ENCODE measurements at places on chromosomes 16 and 17.

DNA sequence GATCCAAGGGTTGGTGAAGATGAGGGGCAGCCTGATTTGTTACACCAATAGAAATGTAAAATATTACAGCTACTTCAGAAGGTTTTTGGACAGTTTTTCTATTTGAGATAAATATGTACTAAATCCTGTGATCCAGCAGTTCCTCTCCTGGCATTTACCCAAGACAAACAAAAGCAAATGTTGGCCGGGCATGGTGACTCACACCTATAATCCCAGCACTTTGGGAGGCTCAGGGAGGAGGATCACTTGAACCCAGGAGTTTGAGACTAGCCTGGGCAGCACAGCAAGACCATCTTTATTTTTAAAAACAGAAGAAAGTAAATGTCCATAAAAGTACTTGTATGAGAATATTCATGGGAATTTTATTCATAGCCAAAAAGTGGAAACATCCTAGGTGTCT, 64.8 kb upstream of the MRC2 start:
- peak; percentile 67 for DNase-seq

DNA sequence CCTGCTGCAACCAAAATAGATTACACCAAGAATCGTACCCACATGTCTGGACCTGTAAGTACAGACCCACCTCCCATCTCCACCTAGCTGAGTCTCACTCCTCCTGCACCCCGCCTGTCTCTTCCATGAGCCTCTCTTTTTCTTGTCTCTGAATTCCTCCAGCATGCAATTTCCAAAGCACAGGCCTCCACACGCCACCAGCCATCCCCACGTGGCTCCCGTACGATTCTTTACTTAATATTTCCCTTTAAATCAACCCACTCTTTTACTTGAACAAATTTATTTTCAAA, 1.2 kb downstream of the RPH3AL start:
- DNase-seq: no peak

- no peak for DNase-seq
Measured at GRCh38 chr16:53123747-53124146, 69.0 kb downstream of the CHD9 start.

DNA sequence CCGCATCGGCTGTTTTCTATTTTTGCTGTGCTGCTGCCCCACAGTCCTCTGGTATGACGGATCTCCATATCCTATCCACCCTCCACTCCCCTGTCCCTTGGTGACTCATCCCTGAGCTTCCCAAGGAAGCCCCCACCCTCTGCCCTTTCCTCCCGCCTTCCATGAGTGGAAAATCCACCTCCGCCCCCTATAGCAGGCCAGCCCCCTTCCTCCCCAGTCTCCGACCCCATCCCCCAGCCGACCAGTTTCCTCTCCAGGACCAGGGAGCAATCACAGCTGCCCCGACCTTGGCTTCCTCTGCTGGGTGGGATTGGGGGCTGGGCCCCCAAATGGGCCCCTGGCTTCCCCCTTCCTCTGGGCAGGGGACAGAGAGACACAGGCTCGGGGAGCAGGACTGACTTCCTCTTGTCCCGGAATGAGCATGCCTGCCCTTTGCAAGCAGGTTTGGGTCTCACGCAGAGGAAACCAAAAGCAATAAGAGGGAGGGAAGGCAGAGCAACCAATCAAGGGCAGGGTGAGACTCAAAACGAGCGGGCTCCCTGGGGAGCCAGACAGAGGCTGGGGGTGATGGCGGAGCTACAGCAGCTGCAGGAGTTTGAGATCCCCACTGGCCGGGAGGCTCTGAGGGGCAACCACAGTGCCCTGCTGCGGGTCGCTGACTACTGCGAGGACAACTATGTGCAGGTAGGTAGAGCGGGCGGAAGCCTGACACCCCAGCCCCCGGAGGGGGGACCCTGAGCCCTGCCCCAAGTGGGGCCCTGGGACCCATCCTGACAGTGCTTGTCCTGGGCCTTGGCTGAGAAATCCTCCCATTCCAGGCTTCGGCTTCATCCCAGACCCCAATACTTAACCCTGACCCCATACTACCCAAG, at the start of the genes ABI3 and GNGT2:
TSS of gene ABI3 (plus strand) at position 550 of the 872 bp plus-strand sequence. CDS start at position 568, 18 bp downstream.
TSS of gene GNGT2 (minus strand) at position 417 of the 872 bp plus-strand sequence. CDS start 3,152 bp downstream, outside the sequence.
- DNase-seq: no peak

GRCh38 chr17:82574041-82574440, 54.5 kb downstream of the FOXK2 start:
- no peak for DNase-seq

DNA sequence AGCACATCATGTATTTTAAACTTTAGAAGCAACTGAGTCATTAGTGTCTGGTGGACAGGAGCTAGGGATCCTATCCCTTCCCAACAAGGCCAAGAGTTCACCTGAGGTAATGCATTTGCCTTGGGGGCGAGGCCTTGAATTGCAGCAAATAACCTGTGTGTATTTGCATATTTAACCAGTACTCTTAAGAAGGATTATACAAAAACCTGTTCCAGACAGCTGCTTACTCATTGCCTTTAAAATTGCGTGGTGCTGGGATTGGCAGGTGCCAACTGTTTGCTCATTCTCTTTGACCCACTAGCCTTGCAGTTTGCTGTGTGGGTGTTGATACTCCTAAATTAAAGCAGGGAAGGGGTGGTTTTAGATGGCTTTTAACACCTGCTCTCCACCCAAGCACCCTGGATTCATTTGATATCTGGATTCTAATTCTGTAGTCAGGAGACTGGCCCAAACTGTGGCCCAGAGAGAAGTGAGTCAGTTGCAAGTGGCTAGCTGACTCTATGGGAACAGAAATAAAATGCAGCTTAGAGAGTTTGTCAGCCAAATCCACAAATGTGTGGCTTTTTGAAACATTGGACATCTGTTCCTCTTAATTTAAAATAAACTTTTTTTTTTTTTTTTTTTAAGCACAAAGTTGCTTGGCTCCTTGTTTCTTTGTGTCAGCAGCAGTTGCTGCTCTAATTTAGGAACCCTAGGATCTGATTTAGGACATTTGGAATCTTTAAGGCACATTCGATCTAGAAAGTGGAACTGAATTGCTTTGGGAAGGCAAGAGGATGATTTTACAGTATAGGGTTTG, 46.9 kb downstream of the TUBD1 start:
- peak; percentile 35 for DNase-seq

DNA sequence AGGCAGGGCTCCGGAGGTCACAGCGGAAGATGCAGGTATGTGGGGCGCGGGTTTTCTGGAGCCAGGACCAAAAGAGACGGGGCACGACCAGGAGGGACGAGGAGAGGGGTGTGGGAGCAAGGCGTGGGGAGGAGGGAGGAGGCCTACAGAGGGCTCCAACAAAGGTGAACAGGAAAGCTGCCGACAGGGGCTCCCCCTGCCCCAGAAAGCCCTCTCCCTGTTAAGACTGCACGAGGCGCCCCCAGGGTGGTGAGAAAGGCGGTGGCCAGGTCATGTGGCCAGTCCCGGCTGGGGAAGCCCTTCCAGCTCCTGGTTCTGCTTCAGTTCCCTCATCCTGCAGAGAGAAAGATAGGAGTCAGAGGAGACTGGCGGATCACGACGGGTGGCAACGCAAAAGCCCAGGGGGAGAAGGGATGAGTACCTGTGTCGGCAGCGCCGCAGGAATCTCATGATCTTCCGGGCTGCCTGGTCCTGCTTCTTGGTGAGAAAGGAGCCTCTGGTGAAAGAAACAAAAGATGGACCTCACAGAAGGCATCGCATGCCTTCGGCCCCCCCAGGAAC, 949 bp upstream of the SPAG7 start:
- DNase-seq: no peak

- DNase-seq: no peak
Measured at GRCh38 chr17:48818361-48818841, 1.4 kb upstream of the TTLL6 start.
